NCI-H1417 treated with DMSO at 0.1 percent for 48 hours (cell line): ENCODE measurements at places on chromosomes 13 and 19.

- DNase-seq, result no peak
Measured at GRCh38 chr13:40120288-40120687, 464.8 kb downstream of the COG6 start.

DNA sequence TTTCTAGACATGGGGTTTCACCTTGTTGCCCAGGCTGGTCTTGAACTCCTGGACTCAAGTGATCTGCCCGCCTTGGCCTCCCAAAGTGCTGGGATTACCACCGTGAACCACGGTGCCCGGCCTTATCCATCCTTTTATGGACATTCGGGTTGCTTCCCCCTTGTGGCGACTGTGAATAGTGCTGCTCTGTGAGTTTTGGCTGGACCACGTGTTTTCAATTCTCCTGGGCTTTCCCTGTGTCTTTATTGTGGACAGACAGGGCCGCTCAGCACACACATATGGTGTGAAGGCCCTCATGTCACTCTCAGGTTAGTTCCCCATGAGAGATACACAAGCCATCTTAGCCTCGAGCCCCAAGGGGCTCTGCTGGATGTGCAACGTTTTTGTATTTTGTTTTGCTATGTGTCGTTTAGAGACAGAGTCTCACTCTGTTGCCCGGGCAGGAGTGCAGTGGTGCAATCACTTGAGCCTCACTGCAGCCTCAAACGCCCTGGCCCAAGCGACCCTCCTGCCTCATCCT, 40.5 kb downstream of the MAU2 start:
- no peak for DNase-seq

DNA sequence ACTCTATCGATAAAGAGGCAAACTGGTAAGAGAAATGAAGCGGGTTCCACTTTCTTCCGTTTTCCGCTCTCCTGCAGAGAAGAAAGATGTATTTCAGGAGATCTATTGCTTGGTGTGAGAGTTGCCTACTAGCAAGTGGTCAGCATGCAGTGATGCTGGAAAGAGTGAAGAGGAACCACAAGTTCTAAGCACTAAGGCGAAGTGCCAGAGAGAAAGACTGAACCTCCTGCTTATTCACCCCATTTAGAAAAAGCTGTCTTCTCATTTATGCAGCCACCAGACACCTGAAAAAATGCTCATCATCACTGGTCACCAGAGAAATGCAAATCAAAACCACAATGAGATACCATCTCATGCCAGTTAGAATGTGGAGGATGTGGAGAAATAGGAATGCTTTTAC, 78.7 kb upstream of the GPC6 start:
- DNase-seq, result no peak

DNA sequence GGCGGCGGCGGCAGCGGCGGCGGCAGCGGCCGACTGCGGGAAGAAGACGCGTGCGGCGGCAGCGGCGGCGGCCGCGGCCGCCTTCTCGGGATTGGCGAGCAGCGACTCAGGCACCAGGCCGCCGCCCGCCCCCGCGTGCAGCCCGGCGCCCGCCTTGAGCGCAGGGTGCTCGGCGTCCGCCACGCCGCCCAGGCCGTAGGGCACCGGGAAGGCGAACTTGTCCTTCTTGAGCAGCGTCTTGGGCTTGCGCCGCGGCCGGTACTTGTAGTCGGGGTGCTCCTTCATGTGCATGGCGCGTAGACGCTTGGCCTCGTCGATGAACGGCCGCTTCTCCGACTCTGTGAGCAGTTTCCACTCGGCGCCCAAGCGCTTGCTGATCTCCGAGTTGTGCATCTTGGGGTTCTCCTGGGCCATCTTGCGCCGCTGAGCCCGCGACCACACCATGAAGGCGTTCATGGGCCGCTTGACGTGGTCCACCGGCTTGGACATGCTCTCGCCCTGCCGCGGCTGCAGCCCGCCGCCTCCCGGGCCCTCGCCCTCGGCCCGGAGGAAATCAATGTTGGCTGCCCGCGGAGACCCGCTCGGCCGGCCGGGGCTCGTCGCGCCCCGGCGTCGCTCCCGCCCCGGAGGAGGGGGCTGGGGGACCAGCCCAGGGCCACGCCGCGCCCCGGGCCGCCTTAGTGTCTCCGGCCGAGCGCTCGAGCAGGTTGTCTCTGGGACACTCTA, 621 bp downstream of the SOX21 start:
- no peak for DNase-seq

DNA sequence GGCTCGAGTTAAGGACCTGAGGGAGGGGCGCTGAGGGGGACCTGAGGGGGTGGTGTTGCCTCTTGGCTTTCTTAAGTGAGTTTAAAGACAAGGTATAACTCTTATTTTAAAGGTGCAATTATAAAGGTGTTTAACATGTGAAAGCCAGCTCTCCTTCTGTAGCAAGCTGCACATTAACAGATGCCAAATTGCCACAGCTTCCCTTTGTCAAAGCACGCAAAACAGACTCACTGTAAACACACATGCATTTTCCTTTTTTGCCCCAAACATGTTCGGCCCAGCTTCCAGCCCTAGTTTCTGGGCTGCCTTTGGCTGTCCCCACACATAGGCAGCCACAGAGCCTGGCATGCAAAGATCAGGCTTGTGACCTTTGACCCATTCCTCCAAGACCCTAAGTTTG, 111.9 kb downstream of the SLC7A1 start:
- no peak for DNase-seq

DNA sequence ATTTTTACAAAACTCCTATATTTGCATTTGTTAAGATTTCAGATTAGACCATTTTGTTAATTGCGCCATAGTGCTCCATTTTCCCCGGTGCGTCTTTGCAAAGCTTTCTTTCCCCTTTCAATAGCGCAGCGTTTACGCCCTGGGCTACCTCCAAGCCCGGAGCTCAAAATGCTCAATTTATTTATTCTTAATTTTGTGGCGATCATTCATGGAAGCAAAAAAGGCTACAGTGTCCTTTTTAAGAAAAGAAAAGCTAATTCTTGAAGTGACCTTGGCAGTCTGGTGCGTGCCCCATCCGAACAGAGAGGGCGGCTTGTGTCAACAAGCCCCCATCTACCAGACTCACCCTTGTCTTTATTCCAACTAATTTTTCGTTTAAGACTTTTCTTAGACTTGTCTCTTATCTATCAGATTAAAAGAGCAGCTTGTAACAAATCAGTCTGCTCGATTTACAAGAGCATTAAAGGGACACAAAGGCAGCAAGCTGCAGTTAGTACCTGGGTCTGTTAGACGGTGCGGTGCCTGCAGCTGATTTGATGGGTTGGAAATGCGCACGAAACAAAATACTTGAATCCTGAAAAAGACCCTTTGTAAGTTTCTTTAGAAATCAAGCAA, 30.1 kb downstream of the GSX1 start:
- DNase-seq, result no peak

GRCh38 chr13:106377341-106377740, 158.1 kb downstream of the EFNB2 start:
- DNase-seq, result no peak

DNA sequence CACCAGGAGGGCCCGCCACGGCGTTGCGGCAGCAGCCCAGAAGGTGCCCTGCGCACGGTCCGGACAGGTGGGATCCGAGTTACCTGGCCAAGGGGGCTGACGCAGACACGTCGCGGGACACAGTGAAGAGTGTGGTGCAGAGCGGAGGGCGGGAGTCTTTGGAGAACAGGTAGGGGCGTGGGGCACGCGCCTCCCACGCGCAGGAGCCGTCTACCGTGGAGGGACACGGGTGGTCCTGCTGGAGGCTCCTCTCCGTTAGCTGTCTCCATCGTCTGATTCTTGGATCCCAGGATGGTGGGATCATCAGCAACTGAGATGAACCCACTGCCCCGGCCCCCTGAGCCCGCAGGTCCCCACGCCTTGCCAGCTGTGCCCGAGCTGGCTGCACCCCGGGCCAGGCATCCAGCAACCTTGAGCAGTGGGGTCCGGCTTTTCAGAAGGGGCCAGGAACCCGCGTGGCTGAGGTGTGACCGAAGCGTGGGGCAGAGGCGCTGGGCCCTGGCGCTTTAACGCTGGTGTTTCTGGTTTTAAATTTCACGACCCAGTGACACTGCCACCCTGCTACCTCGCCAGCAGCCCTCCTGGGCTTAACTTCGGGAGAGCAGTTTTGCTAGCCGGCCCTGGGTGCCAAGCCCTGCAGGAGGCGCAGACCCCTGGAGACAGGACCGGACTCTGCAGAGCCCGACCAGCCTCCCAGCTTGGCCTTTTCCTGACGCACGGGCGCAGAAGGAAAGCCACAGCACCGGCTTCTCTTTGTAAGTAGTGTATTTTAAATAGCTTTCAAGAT, 7.3 kb downstream of the FGF22 start:
- no peak for DNase-seq

DNA sequence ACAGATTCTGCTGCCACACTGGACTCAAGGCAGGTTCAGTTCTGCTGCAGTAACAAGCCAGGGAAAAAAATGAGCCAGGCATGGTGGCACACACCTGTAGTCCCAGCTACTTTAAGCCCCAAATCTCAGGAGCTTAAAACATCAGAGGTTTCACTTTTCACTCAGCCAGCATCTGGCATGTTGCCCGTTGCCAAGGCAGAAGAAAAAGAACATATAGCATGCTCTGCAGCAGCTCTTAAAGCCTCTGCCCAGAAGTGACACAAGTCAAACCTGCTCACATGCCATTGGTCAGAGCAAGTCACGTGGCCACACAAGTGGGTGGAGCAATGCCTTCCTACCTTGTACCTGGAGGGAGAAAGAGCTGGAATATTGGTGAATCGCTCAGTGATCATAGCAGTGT, 14.7 kb upstream of the ADGRE5 start:
- no peak for DNase-seq

- no peak for DNase-seq
Measured at GRCh38 chr13:49453465-49453864, 9.4 kb downstream of the SETDB2 start.
